Activated naive CD8-positive, alpha-beta T cell treated with anti-CD3 and anti-CD28 coated beads, Interleukin-2, amount 10 ng/mL, durations not matched to agents 7 days and 5 days (primary cell): ENCODE measurements at places on chromosomes 5 and 9.

- no peak for DNase-seq
Measured at GRCh38 chr5:14880688-14881087, 9.1 kb upstream of the ANKH start.

DNA sequence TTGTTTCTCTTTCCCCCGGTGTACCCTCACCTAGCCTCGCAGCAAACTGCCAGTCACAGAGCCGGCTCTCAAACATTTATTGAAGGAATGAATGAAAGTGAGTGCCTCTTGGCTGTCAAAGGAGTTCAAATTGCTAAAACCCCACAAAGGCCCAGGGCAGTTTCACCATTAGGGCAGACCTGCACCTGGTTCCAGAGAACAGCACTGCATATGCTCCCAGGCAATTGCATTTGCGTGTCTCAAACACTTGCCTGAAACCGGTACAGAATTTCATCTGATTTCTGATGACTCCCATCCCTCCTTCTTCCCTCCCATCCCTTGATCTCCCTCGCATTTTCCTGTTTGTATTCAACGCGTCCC, 165.6 kb upstream of the ZNF462 start:
- no peak for DNase-seq

DNA sequence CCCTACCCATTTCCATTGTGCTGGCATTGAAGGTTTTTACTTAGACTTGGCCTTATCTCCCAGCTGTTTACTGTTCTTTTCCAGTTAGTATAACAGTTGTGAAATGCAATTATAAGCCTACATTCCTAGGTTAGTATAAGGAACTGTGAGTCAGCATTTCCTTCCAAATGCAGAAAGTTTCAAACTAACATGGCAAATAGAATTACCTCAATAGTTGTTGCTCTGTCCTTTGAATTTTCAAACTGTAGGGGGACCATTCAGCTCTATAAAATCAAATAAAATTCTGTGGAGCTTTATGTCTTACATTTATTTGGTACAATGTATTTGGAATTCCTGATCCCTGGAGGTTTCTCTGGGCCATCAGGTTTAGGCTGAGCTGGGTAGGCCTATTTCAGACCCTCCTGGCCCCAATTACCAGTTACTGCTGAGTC, 47.2 kb downstream of the ARHGEF28 start:
- DNase-seq, result no peak

DNA sequence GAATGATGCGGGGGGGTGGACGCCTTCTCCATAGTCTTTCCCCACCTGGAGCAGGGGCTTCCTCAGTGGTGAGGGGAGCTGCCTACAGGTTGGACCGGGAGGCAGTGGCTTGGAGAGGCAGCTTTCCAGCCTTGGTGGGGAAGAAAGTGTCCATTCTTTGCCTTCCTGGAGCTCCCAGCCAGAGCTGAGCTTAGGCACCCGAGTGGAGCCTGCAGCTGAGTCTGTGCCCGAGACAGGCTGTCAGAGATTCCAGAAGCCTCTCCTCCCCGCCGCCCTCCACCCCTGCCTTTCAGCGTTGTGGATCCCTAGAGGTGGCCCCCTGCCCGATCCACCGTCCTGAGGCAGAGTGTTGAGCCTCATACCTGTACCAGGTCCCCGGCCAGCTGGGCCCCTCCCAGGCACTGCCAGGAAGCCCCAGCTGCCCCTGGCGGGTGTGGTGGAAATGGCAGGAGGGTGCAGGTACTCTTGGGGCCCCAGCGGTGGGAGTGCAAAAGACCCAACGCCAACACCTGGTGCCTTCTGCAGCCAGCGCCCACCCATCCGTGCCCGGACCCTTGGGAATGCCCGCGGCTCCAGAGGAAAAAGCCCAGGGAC, 112.0 kb downstream of the RXRA start:
- DNase-seq, result no peak

DNA sequence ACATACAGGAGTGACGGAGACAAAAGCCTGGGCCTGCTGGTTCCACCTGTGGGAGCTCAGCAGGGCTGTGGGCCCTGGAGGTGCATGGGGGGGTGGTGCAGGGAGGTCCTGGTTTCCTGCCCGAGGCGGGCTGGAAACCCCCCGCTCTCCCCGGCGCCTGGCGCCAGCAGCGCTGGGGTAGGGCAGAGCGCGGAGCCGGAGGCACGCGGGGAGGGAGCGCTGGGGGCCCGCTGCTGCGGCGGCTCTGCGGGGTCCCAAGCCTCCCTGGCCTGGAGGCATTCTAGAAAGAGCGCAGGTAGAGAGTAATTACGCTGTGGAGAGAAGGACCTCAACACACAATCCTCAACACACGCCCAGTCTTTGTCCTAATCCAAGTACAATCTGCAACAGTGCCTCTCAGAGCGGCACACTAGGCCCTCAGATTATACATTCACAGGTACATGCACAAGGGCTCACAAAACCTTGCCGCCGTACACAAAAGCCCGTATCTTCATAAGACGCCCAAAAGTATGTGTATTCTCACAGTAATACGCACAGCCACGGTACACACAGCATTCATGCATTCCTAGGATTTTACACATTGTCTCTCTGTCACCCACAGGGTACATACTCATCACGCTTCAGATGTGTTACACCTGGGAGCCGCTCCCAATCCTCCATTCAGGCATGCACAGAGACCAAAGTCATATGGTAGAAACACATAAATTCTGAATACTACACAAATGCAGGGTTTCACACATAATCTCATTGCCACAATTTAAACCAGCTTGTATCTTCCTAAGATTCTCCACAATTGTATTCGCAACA, 2.1 kb upstream of the HAND1 start:
- no peak for DNase-seq

DNA sequence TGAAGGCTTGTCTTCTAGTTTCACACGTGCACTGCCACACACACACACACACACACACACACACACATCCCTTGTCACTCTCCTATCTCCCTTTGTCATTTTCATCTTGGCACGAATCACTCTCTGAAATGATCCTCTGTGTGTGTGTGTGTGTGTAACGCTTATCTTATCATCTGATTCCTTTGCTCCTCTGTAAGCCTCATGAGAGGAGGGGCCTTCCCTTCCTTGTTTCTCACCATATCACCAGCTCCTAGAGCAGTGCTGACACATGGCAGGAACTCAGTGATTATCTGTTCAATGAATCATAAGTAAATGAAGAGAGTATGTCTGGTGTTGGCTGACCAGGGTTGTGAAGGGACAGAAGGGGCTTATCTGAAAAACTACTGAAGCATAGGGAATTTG, 53.3 kb downstream of the PDE4D start:
- no peak for DNase-seq

GRCh38 chr5:135050244-135050767, 16.3 kb upstream of the PITX1 start:
- DNase-seq, result no peak

DNA sequence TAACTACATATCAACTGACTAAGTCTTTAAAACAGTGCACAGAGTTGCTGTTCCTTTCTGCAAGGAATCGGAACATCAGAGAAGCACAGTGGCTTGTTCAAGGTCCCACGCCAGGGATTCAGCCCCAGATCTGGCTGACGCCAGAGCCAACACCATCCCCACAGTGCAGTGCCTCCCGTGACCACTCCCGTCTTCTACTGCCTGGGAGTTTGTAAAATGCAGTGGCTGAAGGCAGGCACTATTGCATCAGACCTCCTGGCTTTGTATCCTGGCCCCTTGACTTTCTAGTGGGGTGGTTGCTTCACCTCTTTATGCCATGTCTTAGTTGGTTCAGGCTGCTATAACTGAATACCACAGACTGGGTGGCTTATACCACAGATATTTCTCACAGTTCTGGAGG, 131.0 kb downstream of the NSG2 start:
- no peak for DNase-seq

GRCh38 chr9:129419382-129419899, 201.5 kb downstream of the C9orf50 start:
- no peak for DNase-seq

GRCh38 chr5:4987431-4987830, 152.7 kb upstream of the ADAMTS16 start:
- DNase-seq, result no peak

- DNase-seq, result no peak
Measured at GRCh38 chr9:94148419-94148818, 64.2 kb downstream of the PTPDC1 start.

GRCh38 chr5:37966291-37966690, 126.5 kb upstream of the GDNF start:
- no peak for DNase-seq

- peak; percentile 39 for DNase-seq
Measured at GRCh38 chr5:96816411-96816939, 8.7 kb upstream of the ERAP1 start.

DNA sequence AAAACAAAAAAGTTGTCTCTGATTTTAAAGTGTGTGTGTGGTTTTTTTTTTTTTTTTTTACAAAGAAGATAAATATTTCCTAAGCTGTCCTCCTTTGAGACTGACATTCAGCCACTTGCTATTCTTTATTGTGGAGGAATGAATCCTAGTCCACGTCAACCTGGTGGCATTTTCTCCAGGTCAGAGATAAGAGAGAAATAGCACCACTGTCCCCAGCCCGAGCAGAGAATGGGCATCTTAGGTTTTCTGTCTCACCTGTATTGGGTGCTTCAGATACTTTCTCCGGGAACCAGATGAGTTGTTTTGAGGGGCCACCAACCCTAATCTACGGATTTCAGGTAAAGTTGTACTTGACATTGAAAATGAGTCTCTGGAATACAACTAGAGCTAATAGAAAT, 1.4 kb downstream of the ITGA2 start:
- DNase-seq, result no peak

GRCh38 chr5:83003791-83004190, 73.4 kb downstream of the TMEM167A start:
- DNase-seq, result no peak

- DNase-seq, result no peak
Measured at GRCh38 chr5:108822211-108822947, 74.7 kb downstream of the FER start.

DNA sequence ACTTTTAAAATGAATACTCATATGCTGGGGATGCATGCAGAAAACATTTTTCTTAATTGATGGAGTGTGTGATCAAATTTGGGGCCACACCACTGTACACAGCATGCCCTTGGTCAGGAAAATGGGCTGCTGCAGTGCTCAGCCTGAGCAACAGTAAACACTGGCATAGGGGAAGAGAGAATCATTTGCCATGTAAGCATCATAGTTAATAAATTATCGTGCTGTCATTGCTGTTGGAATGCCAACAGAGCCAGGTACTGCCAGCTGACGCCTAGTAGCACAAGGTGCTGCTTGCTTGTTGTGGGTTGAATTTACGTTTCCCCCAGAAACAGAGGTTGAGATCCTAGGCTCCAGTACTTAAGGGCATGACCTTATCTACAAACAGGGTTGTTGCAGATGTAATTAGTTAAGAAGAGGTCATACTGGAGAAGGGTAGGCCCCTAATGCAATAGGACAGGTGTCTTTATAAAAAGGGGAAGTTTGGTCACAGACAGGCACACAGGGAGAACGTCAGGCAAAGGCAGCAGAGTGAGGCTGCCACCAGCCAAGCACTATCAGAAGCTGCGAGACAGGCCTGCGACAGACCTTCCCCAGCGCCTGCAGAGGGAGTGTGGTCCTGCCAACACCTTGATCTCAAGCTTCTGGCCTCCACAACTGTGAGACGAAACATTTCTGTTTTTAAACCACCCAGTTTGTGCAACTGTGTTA, 25.3 kb downstream of the DAP start:
- no peak for DNase-seq

GRCh38 chr5:137791799-137792198, 37.6 kb upstream of the HNRNPA0 start:
- no peak for DNase-seq

DNA sequence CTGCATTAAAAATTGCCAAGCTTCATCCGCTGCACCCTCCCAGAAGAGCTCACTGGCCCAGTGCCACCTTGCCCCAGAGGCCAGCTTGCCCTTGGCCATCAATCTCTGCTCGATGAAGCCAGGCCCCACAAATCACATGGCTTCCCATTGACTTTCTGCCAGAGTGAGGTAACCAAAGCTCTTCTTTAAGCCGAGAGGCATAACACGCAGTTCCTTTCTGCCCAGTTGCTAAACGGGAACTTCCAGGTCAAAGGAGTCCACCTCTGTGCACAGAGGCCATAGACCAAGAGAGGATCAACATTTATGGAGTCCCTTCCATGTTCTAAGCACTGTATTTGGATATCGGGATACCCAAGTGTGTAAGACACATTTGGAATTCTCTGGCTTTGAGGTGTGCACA, 208.8 kb downstream of the KIF4B start:
- DNase-seq, result no peak

GRCh38 chr5:123720339-123720738, 208.4 kb downstream of the CSNK1G3 start:
- no peak for DNase-seq

GRCh38 chr9:69585571-69585970, 86.6 kb downstream of the APBA1 start:
- no peak for DNase-seq

- no peak for DNase-seq
Measured at GRCh38 chr5:118249386-118249785, 739.0 kb downstream of the DTWD2 start.

- no peak for DNase-seq
Measured at GRCh38 chr9:137470785-137471184, 11.7 kb upstream of the NSMF start.

DNA sequence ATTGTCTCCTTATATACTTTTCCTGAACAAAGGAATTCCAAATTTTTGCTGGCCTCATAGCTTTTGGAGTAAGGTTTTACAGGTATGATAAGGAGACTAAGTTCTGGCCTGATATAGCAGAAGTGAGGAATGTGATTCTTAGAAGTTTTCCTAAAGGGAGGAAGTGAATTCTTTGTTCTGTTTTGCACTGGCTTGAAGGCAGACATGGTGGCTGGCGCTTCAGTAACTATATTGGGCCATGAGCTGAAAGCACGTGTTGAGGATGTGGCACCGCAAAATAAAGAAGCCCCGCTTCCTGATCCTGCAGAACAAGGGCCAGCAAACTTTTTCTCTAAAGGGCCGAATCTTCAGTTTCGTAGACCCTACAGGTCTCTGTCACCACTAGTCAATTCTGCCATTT, 224.2 kb downstream of the SNX18 start:
- DNase-seq, result no peak

DNA sequence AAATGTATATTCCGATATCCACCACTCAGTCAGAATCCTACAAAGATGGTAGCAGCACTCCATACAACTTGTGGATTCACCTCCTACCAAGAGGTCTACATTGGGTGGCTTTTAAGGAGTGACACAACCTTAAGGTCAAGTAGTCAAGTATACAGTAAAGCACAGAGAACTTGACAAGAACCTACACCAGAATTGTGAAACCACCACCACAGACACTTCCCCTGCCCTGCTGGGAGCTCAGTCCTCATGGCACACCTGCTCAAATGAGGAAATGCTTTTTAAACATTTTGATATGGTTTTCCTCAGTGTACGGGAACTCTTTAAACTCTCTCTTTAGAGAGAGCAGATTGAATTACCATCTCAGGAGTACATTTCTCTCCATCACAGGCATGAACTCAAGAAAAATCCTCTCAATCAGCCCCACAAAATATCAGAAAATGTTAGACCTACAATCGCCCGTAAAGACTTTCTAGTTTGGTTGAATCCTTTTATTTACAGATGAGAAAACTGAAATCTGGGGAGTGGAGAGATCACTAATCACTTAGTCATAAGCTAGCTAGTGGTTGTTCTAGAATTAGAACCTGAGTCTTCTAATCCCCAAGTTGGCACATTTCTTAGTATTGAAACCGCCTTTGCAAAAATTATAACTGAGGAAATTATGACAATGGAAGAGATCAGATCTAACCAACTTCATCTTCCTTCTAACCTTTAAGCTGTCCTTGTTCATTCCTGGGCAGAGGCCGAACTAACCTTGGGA, 38.5 kb upstream of the NR4A3 start:
- no peak for DNase-seq

- peak; percentile 80 for DNase-seq
Measured at GRCh38 chr5:177426566-177427210, at the start of gene GRK6. GRK6 (plus strand) TSS chr5:177426676; CDS start chr5:177426846, 170 bp downstream.

GRCh38 chr5:73284220-73284795, 111.3 kb downstream of the TMEM174 start:
- no peak for DNase-seq

GRCh38 chr5:55440188-55440646, 94.5 kb downstream of the PLPP1 start:
- DNase-seq, result no peak
